ENCODE measurements at places on chromosomes 4 and X.

GRCh38 chrX:53184836-53185235 is 40.2 kb downstream of the KDM5C start:
- no peak for DNase-seq

- no peak for DNase-seq
Measured at GRCh38 chr4:147110473-147111367, 165.1 kb upstream of the TTC29 start.

DNA sequence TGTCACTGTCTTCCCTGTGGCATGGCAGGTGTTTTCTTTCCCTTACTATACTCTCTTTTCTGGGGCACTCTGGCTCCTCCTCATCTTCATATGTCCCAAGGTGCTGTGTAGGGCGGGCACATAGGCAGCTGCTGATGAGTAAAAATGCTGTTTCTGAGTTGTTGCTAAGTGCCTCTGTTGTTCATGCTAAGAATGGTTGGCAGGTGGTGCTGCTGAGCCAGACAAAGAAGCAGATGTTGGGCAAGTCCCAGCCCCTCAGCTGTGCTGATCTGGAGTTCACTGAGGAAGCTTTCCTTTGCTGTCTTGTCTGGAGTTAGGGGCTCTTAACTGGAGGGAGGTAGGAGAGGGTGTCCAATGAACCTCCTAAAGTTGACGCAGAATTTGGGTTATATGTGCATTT is 40.6 kb downstream of the HADH start:
- peak; percentile 12 for DNase-seq

- DNase-seq = no peak
Measured at GRCh38 chrX:3550871-3551270, 162.6 kb downstream of the PRKX start.

- no peak for DNase-seq
Measured at GRCh38 chrX:9160698-9161329, 126.9 kb upstream of the FAM9B start.

GRCh38 chr4:86536151-86536550 is 58.0 kb upstream of the PTPN13 start:
- no peak for DNase-seq

GRCh38 chrX:138349351-138349750 is 362.2 kb downstream of the FGF13 start:
- no peak for DNase-seq

- no peak for DNase-seq
Measured at GRCh38 chrX:129958814-129959492, 23.5 kb upstream of the BCORL1 start.

DNA sequence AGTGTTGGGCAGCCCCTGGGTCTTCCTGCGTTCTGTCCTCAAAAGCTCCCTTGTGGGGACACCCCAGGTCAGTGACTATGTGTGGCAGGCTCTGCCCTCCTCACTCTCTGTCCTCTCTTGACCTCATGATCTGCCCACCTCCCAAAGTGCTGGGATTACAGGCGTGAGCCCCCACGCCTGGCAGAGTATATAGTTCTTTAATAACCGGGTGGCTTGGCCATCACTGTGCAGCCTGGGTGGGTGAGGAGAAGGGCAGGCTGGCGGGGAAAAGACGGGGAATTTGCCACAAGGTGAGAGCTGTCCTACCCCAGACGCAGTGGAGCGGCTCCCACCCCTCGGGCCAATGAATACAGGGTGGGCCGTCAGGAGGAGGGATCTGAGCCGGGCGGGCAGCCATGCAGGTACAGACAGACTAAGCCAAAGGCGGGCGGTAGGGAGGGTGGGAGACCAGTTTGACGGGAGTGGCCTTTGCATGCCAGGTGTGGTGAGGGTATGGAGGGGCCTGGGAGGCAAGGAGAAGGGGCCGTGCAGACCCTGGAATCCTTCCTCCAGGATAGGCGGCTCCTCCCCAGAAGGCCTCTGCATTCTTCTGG is 2.5 kb downstream of the SH3BP2 start:
- no peak for DNase-seq

DNA sequence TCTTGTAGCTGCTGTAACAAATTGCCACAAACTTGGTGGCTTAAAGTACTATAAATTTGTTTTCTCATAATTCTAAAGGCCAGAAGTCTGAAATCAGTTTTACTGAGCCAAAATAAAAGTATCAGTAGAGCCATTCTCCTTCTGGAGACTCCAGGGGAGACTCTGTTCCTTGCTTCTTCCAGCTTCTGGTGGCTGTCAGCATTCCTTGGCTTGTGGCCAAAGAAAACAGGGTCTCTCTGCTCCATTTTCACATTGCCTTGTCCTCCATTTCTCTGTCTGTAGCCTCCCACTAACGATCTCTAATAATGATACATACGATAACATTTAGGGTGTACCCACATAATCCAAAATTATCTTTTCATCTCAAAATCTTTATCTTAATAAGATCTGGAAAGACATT is 200.4 kb downstream of the MAB21L2 start:
- peak; percentile 21 for DNase-seq

All from DMS 273 treated with DMSO at 0.1 percent for 48 hours (cell line).